ENCODE measurements at places on chromosomes 2 and 18.

GRCh38 chr2:239824046-239824694 is 201.0 kb downstream of the NDUFA10 start:
- DNase-seq = no peak

- DNase-seq = no peak
Measured at GRCh38 chr2:45177870-45178269, 168.6 kb upstream of the SIX2 start.

GRCh38 chr2:188330316-188331053 is 38.8 kb downstream of the GULP1 start:
- no peak for DNase-seq

DNA sequence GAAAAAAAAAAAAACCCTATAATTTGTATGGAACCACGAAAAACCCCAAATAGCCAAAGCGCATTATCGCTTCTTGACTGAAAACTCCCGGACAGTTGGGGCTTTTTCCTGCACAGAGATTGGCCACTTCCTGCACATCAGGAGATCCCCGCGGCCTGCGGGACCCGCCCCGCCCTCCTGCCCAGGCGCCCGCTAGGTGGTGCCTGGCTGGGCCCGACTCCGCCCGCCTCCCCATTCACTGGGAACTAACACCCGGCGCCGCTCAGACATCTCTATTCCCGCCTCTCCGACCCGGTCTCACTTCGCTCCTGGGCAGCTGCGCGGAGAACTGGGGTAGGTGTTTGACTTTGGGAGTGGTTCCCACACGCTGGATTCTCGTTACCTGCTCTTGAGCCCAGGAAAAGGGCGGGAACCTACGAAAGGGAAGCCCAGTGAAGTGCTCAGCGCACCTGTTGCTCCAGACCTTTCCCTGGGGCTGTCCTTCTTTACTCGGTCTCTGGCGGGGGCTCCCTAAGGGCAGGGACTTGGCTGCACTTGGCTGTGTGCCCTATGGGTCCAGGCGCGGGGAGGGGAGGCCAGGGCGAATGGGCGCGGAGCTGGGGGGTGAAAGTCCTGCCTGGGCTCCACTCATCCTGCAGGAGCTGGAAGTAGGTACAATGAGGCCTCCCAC is at the start of gene HMSD:
TSS of gene HMSD (plus strand) at position 234 of the 670 bp plus-strand sequence. CDS start 4,155 bp downstream, outside the sequence.
- no peak for DNase-seq

DNA sequence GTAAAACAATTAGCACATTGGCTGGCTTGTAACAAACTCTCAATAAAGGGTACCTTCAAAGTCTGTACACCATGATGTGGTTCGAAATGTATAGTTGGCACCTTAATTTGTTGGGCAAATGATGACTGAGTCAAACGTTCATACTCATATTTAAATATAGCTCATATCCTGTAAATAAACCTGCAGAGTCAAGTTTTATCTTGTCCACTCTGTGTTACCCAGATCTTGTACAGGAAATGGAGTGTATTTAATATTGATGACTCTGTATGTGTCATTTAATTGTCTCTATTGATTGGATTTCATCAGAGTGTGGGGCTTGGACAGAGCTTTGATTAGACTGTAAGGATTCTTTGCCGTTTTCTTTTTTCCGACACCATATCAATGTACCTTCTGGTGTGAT is 805.6 kb upstream of the ZEB2 start:
- DNase-seq = no peak

GRCh38 chr2:212402316-212402715 is 136.3 kb downstream of the ERBB4 start:
- no peak for DNase-seq

GRCh38 chr2:40197121-40197520 is 254.8 kb downstream of the SLC8A1 start:
- no peak for DNase-seq

DNA sequence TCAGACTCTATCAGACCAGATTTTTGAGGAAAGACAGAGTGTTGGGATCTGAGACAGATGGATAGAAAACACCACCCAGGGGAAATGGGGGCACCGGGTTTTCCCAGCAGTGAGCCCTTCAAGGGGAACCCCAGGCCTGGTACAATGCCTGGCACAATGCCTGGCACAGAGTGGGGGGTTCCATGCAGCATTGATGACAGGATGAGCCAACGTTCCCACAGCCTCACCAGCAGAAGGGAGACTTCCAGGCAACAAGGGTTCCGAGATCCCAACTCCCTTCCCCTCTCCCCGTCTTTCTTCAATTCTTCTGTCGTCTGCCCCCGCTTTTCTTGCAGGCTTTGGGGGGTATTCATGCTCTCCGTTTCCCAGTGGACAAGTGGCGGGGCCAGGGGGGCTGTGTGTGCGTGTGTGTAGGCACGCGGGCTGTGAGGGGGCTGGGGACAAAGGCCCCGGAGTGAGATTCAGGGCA is 132.1 kb upstream of the HAAO start:
- DNase-seq = no peak

DNA sequence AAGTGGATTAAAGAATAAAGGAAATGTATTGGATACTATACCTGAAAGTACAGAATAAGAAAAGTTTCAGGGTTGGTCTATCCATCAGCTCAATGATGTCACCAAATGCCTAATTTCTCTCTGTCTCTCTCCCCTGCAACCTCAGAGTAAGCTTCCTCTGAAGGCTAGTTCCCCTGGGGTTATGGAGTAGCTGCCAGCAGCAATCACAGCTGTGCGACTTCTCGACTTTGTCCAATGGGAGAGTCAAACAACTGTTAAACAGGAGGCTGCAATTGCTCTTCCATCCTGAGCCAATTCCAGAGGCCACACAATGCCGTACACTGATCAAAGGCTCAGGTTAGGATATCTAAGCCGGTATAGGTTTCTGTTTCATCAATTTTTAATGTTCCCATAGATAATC is 95.3 kb upstream of the FANCL start:
- no peak for DNase-seq
